ENCODE measurements at places on chromosomes 7 and 10.

GRCh38 chr10:16545116-16545736 lies 23.5 kb upstream of the C1QL3 start:
- DNase-seq, result no peak

GRCh38 chr7:132739271-132739955 lies 163.1 kb upstream of the PLXNA4 start:
- DNase-seq, result no peak

DNA sequence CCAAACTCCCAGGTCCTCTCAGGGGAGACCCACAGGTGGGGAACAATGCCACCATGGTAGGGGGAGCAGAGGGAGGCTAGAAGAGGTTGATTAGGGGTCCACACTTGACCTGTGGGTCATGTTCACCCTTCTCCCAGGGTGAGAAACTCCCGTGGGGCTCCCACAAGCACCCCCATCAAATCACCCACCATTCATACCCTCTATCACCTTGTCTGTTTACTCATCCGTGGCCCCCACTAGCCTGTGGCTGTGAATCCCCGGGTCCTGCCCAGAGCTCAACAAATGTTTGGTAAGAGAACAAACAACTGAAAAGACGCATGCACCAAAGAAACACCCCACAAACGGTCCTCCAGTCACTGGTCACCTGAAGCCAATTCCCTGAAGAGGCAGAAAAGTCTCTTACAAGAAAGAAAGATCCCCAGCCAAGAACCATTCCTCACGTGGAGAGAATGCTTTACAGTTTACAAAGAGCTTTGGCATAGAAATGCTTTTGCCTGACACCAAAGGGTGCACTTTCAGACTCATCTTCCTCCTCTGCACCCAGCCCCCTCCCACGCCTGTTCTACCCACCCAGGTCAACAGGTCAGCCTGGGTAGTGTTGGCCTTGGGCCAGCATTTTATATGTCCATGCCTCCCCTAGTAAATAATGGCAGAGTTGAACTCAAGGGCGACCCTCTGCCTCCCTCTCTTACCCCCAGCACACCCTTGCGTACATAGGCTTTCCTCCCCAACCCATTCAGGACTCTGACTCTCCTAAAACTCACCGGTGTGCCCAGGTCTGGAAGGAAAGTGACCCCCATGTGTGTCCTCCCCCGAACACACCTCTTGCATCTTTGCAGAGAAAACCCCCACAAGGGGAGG lies 1.9 kb downstream of the ZCCHC24 start:
- DNase-seq, result no peak

DNA sequence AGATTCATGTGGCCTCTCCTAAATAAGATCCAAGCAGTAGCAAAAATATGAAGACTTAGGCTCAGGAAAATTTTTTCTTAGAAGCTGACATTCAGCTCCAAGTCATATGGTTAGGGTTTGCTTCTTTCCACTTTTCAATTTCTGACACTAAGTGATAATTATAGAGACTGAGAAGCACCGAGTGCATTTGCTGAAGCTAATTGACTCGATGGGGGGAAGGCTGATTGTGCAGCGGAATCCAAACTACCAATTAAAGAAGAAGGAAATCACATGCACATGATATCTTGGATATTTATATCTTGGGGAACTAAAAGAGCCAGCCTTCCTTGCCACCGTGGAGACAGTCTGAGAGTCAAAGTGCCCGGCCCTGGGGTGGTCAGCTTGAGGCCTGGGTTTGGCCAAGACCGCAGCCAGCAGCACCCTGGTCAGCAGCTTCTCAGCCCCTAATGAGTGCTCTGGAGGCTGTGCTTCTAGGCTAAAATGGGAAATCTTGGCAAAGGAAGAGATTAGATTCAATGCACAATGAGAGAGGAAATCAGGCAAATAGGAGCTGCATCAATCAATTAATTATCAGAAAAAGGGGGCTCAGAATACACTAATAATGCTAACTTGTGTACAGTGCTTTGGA lies 589.3 kb downstream of the NRG3 start:
- no peak for DNase-seq

DNA sequence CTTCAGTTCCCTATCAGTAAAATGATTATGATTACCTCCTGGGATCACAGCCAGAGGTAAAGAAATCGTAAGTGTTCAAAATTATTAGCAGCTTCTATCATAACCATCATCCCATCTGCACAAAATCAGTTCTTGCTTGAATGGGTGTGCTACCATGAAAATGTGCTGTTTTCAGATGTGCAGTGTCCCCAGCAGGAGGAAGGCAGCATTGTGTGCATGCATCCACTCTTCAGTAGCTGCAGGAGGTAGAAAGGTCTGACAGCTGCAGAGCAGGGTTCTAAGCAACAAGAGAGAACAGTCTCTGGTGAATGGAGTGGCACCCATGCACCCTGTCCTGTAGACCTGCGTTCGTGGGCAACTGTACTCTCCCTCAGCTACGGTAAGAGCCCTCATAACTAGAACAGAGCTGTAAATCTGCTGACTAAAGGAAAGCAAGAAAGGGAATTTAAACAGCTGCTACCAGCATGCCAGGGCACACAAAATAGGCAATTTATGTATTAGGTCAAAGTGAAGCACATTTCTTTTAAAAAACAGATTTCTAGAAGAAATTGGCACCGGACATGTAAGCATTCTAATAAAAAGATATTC lies 21.2 kb downstream of the VSTM2A start:
- no peak for DNase-seq

DNA sequence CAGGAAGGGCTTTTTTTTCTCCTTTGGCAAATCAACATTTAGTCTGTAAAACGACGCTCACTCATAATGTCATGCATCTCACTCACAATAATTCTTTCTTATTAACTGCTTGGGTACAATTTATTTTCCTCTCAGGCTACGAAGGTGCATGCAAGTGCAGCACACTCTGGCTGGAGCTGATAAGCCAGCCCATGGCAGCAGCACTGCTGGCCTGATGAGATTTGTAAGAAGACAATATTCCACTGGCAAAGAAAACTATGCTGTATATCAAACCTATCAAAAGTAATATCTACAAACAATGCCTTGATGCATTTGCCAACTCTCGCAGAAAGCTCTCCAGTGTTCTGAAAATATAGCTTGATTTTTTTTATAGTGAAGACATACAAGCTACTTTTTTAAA lies 170.0 kb upstream of the PHF14 start:
- DNase-seq, result no peak

DNA sequence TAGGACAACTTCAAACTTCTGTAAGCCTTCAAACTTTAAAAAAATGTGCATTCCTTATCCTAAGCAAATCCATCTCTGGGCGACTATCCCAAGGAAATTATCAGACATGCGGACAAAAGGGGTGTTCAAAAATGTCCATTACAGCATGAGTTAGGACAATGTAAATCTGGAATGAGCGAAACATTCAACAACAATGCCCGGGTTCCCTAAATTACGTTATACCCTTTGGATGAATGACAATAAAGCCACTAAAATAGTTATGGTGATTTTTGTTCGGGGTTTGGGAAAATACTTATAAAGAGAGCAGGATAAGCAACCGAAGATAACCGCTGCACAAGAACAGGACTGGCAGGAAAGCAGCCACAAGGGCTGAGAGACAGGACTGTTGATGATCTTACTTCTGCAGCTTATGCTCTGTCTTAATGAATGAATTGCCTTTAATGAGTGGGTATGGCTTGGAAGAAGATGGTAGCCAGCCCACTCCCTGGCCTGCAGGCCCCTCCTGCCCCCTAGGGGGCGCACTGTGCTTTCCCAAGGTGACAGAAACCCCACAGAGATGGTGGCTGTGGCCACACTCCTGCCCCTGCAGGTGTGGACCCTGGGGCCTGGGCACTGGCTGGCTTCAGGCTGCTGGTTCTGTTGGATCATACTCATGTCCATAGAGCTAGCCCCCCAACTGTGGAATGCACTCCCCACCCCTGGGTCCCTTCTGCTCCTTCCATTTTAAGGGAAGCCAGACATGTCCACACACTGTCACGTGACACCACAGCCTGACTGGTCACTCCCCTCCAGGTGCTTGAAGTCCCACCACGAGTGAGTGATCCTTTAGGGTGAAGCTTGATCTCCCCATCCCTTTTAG lies 45.0 kb downstream of the ZCCHC24 start:
- no peak for DNase-seq

DNA sequence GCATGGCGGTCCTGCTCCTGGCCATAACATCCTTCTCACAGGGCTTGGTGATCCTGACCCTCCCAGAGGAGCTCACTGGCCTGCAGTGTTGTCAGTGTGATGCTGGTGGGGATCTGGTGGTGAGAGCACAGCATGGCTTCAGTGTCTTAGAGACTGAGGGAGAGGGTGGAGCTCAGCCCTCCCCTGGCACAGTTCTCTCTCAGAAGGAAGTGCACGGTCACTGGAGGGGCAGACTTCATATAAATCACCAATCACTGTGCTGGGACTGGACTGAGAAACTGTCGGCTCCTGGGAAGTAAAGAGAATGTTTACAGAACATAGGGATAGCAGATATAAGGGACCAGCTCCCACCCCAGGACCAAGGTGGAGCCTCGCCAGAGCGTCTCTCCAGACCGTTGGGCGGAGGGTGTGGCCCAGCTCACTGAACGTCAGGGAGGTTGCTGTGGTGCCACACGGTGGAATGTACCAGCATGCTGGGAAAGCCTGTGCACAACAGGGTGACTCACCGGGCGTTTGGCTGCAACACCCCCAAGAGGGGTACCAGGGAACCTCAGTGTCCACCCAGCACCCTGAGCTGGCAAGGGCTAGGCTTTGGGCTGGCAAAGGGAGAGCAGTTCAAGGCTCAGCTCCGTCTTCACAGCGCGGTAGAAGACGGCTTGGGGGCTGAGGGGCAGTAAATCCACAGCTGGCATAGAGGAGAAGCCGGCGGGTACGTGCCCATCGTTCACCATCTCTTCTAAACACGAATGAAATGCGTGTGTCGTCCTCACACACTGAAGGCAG lies 8.8 kb upstream of the GET4 start:
- DNase-seq, result no peak

DNA sequence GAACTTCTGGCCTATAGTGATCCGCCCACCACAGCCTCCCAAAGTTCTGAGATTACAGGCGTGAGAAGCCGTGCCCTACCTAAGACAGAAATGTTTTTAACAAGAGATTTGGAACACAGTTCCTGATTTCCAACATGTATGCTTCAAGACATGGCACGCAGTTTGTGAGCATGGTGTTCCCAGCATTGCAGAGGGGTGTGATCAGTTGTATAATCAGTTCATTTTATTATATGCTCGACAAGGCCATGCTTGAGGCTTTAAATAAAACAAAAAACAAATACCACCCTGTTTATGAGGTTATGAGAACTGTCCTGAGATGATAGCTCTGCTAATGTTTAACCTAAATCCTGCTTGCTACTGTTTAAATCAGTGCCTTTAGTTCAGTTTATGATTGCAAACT lies 60.2 kb downstream of the TASOR2 start:
- DNase-seq, result no peak

DNA sequence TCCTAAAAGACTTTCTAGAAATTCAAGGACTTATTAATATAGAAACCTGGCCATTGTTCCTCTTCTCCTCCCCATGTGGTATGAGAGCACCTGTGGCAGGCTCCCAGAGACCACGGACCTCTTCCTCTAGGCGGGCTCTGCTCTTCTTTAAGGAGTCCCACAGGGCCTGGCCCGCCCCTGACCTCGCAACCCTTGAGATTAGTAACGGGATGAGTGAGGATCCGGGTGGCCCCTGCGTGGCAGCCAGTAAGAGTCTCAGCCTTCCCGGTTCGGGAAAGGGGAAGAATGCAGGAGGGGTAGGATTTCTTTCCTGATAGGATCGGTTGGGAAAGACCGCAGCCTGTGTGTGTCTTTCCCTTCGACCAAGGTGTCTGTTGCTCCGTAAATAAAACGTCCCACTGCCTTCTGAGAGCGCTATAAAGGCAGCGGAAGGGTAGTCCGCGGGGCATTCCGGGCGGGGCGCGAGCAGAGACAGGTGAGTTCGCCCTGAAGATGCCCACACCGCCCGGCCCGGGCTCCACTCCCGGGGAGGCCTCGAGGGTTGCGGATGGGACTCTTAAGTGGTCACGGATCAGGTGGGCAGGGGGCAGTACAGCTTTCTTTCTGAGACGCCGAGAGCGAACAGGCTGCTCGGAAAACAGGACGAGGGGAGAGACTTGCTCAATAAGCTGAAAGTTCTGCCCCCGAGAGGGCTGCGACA lies at the start of gene SLC26A4:
SLC26A4 (plus strand) TSS at position 448 of the 700 bp plus-strand sequence. CDS start 814 bp downstream, outside the sequence.
- no peak for DNase-seq

DNA sequence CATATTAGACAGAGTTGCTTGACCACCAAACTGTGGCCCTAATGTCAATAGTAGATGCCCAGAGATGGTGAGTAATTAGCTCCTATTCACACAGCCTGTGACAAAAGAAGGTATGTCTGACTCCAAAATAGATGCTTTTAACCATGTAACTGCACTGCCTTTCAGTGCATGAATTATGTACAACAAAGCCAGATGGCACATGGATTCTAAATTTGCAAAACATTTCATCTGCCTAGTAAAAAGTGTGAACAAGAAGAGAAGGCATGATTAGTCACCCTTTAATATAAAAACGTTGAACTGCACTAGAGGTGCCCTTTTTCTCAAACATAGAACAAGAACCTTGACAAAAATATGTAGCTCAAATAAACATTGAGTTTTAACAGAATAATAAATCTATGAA lies 35.5 kb upstream of the PTPRZ1 start:
- DNase-seq, result no peak

DNA sequence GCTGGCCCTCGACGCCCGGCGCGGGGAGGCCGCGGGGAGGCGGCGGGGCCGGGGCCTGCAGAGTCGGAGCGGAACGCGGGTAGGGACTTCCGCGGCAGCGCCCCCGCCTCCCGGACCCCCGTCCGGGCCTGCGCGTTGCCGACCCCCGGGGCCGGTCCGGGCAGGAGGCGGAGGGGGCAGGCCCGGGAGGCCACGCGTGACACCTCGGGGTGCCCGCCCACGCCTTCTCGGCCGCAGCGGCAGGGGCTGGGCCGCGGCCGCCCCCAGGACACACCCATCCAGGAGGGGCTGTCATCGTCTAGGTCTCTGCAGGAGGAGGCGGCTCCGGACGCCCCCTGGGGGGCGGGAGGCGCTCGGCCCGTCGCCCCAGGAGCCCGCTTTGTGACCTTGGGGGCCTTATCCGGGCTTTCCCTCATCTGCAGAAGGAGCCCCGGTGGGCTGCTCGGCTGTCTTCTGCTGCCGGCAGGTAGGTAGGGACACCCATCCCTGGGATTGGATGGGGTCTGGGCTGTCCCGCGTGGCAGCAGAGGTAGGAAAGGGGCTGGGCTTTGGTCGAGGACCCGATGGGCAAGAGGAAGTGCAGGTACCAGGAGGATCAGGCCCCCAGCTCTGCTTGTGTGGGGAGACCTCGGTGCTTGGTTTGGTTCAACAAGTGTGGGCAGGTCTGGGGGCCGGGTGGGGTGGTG lies 569 bp downstream of the ZNF316 start:
- DNase-seq, result no peak

- no peak for DNase-seq
Measured at GRCh38 chr7:13846386-13846785, 143.1 kb downstream of the ETV1 start.

All from right hindlimb (tissue), 1 donor.